ENCODE measurements at places on chromosomes 7 and 10.

DNA sequence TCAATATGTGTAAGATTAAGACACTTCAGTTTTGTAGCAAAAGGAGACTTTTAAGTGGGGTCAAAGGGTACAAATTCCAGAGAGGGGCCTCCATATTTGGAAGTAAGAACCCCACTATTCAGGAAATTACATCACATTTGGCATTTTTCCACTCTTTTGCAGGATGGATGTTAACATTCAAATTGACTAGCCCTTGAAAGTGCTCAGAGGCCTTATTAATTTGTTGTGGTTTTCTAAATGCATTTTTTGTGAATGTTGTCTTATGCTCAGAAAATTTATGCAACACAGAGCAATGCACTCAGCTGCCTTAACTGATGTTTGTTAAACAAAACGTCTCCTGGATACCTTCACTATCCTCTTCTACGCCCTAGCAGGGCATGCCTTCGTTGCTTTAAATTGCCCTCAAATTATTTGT lies 50.9 kb upstream of the PDLIM1 start:
- DNase-seq, result no peak

DNA sequence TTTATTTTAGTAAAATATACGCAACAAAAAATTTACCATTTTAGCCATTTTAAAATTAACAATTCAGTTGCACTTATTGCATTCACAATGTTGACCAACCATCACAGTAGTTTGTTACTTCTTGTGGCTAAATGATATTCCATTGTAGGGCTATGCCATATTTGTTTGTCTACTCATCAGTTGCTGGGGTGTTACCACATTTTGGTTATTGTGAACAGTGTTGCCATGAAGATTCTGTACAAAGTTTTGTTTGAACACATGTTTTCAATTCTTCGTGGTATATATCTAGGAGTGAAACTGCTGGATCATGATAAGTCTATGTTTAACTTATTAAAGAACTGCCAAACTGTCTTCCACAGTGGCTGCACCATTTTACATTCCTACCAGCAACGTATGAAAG lies 46.3 kb upstream of the ZNF365 start:
- DNase-seq, result no peak

DNA sequence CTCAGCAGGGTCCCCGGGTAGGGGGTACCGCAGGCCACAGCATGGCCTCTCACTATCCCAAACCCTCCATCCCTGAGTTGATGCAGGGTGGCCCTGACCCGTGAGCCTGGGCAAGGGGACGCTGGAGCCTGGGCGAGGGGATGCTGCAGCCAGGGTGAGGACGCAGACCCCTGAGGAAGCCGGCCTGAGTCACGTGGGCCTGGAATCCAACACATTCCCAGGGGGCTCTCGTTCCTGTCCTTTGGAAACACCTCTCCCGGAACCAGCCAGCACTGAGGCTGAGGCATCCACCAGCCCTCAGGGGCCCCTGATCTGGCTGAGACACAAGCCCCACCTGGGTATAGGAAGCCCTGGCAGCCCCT lies 61.5 kb upstream of the NKX6-2 start:
- no peak for DNase-seq

GRCh38 chr7:139108266-139109187 lies 993 bp downstream of the ZC3HAV1 start:
- DNase-seq, result peak; percentile 46

DNA sequence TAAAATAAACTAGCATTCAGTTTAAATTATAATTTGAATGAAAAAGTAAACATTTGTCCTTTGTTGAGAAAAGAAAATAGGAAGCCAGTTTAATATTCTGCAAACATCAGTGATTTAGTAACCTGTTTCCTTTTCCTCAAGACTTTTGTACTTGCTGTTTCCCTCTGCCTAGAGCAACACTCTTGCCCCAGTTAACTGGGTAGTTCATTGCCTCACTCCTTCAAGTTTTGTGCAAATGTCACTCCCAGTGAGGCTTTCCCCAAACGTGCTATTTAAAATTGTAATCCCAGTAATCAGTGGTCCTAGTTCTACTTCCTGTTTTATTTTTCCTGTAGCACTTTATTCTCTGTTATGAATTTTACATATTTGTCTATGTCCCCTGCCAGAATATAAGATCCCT lies 23.8 kb downstream of the DLD start:
- no peak for DNase-seq

Data from AG08396 (cell line).